Smooth muscle cell of the brain vasculature (primary cell): ENCODE measurements at places on chromosomes 1 and 21.

GRCh38 chr1:20255666-20256065 lies 35.0 kb upstream of the VWA5B1 start:
- DNase-seq = peak; percentile 10

DNA sequence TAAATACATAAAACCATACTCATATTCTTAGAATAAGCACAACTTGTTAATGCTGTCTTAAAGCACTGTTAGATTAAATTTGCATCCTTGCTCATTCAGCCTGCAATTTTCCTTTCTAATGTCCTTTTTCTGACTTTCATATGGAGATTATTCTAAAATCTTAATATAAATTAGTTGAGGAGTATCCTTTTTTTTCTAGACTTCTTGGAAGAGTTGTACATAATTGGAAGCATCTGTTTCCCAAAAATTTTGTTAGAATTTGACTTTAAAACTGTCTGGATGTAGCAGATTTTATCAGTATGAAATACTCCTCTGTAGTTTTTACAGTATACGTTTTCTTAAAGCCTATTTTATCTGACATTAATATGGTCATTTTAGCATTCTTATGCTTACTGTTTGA lies 9.7 kb downstream of the KIFAP3 start:
- DNase-seq = no peak

DNA sequence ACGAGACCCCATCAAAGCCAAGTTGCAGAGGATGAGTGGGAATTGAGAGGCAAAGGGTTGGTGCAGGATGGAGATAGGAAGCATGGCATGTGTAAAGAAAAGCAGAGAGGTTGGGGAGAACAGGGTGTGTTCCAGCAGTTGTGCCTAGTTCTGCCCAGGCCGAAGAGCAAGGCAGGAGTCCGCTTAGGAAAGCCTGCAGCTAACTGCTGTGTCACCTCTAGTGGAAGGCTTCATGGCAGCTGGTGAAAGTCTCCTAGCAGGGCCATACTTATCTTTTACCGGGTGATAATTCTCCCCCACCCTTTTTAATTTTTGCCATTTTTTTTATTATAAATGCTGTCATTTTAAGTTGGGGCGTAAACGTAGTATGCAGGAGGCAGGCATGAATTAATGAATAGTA lies 93.6 kb downstream of the NFIA start:
- no peak for DNase-seq

DNA sequence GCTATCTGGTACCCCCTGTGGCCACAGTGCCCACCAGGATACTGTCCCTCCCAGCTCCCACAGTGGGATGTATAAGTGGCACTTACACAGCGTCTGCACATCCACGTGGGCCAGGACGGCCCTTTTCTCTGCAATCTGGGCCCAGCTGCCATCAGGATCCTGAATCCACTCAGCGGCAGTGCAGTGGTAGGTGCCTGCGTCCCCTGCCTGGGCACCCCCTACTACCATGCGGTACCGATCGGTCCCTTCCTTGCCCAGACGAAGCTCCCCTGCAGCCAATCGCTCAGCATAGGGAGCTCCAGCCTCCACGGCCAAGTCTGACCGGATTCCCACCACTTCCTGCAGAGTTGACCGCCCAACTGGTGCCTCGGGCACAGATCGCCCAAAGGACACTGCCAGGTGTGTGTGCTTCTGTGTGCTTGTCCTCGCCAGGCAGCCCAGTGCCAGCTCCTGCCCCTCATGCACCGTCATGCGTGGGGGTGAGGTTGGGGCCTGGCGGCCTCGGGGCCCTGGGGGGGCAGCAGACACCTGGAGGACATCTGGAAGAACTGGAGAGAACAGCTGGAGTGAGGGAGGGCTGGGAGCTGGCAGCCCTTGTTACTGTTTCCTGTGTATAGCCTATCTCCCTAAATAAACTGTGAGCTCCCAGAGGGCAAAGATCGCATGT lies 4.7 kb downstream of the IGSF8 start:
- DNase-seq = no peak

- no peak for DNase-seq
These were observed 16.3 kb downstream of the VASH2 start for GRCh38 chr1:212966616-212967015.

- DNase-seq = no peak
These were observed 156.1 kb downstream of the NR5A2 start for GRCh38 chr1:200183637-200184036.

DNA sequence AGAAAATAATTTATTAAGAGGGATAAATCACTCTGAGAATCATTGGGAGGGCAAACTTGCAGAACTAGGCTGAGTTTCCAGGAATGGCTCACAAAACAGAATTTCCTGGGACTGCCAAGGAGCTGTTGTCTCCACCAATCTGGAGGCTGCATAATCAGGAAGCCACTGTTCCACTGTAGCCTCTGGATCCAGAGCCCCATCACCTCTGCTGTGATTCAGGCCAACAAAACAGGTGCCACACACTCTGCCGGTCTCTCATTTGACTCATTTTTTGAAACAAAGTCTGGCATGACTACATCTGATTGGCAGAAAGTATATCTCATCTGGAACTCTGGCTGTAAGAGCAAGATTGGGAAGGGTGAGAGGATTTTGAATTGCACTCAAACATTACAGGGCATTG lies 178.9 kb upstream of the C1orf105 start:
- no peak for DNase-seq

GRCh38 chr1:64877598-64877997 lies 88.8 kb downstream of the JAK1 start:
- no peak for DNase-seq

DNA sequence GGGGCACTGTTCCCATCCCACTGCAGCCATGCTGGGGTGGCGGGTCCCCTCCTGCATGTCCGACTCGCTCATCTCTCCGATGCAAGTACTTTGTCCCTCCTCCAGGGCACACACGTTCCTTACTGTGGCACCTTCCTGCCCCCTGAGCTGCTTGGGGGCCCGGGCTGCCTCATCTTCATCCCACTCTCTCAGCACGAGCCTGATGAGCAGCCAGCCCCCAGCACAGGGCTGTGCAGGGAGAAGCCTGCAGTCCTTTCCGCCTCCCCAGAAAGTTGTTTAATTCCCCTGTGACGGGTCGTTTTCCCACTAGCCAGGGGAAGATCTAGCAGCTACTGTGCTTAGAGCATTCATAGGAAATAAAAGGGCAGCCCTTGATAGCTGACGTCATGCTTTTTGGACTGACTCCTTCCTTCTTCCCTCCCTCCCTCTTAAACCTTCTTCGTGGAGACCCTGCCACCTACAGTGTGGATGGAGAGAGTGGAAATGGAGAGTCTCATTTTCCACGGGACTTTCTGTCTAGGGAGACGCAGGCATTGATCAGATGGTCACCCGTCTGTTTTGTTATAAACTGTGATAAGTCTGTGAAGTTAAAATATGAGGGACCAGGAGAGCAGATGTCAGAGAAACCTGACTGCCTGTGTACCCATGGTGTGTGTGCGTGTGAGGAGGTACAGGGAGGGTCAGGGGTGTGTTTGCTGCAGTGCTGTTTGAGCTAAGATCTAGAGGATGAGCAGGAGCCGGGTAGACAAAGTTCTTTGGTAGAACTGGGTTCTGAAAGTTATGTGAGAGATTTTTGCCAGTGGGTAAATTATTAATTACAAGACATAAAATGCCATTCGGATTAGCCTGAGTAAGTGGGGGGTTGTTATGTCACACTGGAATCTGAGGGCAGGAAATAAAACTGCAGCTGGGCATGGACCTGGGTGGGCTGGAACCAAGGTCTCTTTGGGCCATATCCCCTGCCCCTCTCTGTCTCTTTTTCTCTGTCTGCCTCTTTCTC lies 34.3 kb downstream of the GPR137B start:
- no peak for DNase-seq

DNA sequence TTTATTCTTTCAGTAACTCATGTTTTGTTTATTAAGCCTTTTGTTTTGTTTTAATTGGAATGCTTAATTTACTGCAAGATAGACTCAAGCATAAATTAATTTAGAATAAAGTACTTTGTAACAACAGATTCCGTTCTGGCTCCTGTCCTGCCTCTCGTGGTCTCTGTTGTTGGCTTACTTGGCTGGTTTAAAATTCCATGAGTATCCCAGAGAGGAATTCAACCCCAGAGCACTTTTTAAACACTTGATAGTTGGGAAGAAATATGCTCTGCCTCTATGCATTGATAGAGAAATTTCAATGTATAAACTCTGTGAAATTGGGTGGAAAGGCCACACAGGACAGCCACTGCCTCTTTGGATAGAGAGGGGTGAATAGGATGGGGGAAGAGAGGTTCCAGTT lies 89.7 kb downstream of the ATP5PO start:
- no peak for DNase-seq

GRCh38 chr1:5151511-5151910 lies 497.1 kb downstream of the AJAP1 start:
- no peak for DNase-seq

GRCh38 chr1:81032973-81033425 lies 767.7 kb upstream of the ADGRL2 start:
- no peak for DNase-seq

DNA sequence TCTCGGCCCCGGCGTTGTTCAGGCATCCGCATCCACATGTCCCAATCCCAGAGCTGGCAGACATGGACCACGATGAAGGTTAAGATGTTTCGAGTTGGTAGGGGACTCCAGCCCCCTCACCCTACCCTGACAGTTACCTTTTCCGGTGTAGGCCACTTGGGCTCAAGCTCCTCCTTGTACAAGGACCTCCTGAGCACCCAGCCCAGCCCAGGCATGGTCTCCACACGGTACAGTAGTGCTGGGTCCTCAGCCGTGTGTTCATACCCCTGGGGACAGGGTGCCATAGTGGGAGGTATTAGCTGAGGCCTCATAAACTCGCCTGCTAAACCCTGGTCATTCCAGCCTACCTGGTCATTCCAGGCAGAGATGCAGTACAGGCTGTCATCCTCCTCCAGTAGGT lies 6.1 kb downstream of the POMGNT1 start:
- no peak for DNase-seq

DNA sequence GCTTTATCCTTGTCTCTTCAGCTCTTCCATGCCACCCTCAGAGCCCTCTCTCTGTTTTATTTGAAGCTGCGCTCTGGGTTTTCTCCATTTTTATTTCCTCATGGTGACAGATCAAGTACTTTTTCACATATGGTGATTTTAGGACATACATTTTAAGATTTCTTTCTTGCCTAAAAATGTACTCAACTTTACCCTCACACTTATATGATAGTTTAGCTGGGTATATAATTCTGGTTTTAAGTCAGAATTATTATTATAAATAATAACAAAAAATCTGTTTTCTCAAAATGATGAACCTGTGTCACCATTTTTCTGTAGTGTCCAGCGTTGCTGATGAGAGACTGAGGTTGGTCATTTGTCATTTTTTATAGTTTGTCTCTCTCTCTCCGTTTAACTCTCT lies 754 bp upstream of the KRTAP10-5 start:
- DNase-seq = no peak

DNA sequence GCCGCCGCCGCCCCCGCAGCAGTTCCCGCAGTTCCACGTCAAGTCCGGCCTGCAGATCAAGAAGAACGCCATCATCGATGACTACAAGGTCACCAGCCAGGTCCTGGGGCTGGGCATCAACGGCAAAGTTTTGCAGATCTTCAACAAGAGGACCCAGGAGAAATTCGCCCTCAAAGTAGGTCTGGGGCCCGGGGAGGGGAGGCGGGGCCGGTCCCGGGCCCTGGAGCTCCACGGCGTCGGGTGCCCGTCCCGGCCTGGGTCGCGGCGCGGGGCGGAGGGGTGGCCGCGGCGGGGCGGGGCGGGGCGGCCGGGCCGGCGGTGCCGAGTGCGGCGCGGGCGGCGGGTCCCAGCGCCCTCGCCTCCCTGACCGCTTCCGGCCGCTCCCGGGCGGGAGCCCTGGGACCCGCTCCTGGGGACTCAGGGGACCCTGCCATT lies 646 bp downstream of the MAPKAPK2 start:
- no peak for DNase-seq

GRCh38 chr1:97508653-97509218 lies 412.1 kb downstream of the DPYD start:
- no peak for DNase-seq

DNA sequence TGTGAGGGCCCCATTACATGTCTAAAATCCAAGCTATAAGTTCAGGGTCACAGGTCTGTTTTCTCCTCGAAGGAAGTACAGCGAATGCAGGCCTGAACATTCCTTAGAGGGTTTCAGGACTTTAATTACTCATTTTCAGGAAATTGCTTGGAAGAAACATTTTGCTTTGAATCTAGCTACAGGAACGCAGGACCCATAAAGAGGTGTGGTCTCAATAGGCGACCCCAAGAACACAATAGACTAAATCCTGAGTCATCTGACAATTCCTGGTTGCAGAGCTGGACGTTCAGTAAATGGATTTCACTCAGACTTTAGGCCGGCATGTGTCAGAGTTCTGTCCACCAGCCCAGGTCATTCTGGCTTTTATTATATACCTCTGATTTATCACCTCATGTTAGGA lies 1.0 kb upstream of the ERG start:
- DNase-seq = no peak

DNA sequence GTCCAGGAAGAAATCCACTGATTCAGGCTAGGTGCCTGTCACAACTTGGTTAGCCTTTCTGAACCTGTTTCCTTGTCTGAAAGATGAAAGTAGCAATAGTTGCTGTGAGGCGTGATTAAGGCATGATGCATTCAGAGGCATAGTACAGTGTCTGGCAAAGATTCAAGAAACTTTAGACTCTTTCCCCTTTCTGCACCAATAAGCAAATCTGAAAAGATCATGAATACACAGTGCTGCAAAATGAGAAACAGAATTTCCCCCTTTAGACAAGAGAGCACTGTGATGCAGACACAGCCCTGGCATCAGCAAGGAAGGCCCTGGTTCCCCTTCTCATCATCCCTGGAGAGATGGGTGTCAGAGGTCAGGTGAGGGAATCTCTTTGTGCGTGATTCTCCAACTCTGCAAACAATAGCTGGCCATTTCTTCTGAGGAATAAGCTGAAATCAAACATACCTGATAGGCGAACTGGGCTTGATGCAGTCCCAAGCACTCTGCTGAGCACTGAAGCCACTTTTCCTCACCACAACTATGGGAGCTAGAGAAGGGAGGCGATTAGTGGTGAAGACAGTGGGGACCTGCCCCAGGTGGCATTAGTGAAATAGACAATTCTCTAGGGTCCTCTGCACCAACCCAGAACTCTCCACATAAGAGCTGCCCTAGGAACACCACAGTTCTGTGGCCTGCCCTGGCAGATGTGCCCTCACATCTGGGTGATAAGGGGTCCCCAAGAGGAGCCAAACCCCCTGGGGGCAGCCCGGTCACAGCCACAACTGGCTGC lies 41.7 kb downstream of the ITPKB start:
- no peak for DNase-seq

DNA sequence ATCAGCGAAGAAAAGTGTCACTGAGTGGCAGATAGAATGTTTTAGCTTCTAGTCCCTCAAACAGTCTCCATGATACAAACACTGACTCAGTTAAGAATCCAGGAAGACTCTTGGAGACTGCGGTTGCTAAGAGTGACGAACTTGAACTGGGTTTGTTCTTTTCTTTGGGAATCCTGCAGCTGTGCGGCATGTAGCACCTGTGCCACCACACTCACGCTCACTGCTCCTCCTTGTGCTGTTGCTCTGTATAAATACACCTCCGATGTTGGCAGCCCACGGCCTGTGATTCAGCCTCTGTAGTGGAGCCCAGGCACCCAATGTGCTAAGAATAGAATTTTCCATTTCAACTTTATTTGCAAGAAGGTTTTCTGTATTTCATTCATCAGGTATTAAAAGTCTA lies 5.5 kb upstream of the PPIE start:
- no peak for DNase-seq
